ENCODE measurements at places on chromosomes 12 and 14.

- DNase-seq: no peak
Measured at GRCh38 chr12:6362403-6362802, 13.0 kb downstream of the SCNN1A start.

GRCh38 chr14:101103321-101103901 lies 199.9 kb upstream of the RTL1 start:
- no peak for DNase-seq

GRCh38 chr12:55760663-55761062 lies 17.7 kb downstream of the GDF11 start:
- DNase-seq: no peak

DNA sequence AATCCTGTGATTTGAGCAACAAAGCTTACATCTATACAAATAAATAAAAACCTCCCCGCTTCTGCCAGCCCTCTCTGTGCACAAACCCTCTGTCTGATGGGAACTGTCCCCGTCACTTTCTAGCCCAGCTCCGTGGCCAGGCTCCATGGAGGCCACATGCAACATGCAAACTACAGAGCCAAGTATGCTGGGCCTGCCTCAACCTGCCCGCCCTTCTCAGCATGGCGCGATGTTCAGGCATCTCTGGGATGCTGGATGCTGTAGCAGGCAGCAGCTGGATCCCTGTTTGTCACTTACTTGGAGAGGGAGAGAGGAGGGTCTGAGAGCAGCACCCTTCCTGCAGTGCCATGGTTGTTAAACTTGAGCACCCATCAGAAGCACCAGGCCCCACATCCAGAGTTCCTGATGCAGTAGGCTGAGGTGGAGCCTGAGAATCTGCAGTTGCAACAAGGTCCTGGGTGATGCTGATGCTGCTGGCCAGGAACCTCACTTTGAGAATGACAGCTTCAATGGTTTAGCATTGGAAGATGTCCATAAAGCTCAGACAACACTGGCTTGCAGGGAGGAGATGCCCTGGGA lies 32.4 kb downstream of the CLMN start:
- DNase-seq: no peak

- no peak for DNase-seq
Measured at GRCh38 chr14:100219126-100219785, 19.7 kb upstream of the YY1 start.

- no peak for DNase-seq
Measured at GRCh38 chr12:28859551-28859950, 289.5 kb upstream of the FAR2 start.

GRCh38 chr12:48296586-48297282 lies 54.0 kb downstream of the ZNF641 start:
- peak; percentile 7 for DNase-seq

DNA sequence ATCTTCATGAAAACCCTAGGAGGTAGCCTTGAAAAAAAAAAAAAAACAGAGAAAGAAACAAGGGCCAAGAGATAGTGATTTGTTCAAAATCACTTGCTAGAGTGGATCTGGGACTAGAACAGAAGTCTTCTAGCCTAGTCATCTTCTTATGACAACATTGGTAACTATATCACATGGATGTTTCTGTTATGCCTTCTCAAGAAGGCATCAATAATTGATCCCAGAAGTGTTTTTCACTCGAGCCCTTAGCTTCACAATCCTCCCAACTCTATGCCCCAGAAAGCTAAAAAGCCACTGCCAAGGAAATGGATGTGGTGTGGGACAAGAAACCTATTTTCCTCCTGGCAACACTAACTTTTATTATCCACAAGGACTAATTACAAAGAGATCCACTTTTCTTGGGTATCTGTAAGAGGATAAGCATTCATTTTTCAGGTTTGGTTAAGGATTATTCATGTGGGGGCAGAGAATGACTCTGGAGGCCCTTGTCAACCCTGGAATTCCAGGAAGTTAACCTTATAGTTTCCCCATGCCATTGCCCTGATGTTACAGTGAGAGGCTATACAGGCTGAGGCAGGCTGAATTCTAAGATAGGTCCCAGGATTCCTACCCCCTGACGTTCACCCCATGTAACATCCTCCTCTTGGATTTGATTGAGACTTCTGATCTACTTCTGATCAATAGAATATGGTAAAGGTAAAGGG lies 67.7 kb upstream of the CPM start:
- DNase-seq: no peak

GRCh38 chr14:34983148-34983760 lies 462 bp downstream of the SRP54 start:
- DNase-seq: no peak

- DNase-seq: no peak
Measured at GRCh38 chr12:20120403-20120725, 248.0 kb upstream of the PDE3A start.

- DNase-seq: no peak
Measured at GRCh38 chr12:29980304-29980703, 196.6 kb upstream of the TMTC1 start.

DNA sequence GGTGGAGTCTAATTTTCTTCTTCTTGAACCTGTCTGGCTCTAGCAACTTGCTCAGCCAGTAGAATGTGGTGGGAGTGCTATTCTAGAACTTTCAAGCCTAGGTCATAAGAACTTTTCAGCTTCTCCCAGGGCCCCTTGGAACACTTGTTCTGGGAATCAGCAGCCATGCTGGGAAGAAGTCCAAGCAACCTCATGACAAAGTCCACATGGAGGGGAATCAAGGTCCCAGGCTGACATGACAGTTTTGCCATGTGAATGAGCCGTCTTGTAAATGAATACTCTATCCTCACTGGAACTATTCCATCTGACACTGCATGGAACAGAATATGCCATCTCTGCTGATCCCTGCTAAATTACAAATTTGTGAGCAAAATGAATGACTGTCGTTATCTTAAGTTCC lies 214.2 kb upstream of the TBX3 start:
- DNase-seq: no peak

DNA sequence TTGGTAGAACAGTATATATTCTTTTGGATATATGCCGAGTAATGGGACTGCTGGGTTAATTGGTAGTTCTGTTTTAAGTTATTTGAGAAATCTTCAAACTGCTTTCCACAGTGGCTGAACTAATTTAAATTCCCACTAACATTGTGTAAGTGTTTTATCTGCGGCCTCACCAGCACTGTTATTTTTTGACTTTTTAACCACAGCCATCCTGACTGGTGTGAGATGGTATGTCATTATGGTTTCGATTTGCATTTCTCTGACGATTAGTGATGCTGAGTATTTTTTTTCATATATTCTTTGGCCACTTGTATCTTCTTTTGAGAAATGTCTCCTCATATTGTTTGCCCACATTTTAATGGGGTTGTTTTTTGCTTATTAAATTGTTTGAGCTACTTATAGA lies 357.4 kb downstream of the C12orf50 start:
- no peak for DNase-seq

- DNase-seq: no peak
Measured at GRCh38 chr12:2183556-2184541, 131.1 kb downstream of the CACNA1C start.

DNA sequence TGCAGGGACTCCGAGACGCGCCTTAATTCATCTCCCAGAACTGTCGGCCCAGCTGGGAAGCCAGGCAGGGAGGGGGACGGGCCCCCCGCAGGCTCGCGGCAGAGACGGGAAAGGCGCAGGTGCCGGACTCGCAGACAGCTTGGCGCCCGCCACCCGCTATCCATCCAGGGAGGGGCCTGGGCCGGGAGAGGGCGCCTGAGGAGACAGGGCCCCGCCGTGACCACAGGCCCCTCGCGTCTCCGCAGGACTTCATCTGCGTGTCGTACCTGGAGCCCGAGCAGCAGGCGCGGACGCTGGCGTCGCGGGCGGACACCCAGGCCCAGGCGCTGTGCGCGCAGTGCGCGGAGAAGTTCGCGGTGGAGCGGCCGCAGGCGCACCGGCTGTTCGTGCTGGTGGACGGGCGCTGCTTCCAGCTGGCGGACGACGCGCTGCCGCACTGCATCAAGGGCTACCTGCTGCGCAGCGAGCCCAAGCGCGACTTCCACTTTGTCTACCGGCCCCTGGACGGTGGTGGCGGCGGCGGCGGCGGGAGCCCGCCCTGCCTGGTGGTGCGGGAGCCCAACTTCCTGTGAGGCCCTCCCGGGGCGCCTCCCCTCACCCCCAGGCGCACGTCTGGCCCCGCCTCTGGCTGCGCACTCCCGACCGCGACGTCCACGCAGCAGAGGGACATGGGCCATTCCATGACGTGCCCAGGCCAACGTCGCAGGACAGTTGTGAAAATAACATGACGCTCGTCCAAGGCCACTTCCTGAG lies 60.6 kb downstream of the LGMN start:
- no peak for DNase-seq

DNA sequence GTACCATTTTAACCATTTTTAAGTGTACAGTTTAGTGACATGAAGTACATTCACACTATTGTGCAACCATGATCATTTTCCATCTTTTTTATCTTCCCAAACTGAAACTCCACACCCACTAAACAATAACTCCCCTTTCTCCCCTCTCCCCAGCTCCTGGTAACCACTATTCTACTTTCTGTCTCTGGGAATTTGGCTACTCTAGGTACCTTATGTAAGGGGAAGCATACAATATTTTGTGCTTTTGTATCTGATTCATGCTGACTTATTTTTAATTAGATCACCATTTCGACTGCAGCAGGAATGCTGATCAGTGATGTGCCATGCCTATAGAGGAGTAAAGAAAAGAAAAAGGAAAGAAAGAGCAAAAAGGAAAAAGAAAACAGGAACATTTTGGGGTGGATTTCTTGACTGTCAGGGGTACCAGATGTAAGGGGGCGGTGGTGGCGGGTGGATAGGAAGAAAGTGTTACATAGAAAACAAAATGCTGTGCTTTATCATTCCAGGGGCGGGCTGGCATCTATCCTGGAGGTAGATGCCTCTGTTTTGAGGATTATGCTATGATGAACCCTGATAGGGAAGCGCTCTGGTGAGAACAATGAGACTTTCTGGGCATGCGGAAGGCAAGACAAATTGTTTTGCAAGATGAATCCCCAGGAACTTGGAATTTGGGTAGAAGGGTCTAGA lies 45.2 kb upstream of the CTDSP2 start:
- DNase-seq: no peak

- DNase-seq: peak; percentile 41
Measured at GRCh38 chr14:73759183-73759713, 45.1 kb upstream of the PNMA1 start.

DNA sequence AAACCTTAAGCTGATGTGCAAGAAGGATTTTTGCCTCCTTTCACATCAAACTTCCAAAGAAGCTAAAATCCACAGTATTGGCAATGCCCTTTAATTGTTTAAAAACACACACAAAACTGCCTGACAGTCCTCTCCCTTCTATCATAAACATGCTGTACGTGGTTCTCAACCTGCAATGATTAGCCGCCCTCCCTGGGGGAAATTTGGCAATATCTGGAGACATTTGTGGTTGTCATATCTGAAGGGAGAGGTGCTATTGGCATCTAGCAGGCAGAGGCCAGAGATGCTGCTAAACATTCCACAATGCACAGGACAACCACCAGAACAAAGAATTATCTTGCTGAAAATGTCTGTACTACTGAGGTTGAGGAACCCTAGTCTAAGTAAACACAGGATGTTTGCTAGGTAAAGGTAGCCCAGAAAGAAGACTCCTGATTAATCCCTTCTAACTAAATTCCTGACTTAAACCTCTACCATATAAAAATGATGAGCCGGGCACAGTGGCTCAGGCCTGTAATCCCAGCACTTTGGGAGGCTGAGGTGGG lies 1.2 kb downstream of the ACOT6 start:
- DNase-seq: no peak

DNA sequence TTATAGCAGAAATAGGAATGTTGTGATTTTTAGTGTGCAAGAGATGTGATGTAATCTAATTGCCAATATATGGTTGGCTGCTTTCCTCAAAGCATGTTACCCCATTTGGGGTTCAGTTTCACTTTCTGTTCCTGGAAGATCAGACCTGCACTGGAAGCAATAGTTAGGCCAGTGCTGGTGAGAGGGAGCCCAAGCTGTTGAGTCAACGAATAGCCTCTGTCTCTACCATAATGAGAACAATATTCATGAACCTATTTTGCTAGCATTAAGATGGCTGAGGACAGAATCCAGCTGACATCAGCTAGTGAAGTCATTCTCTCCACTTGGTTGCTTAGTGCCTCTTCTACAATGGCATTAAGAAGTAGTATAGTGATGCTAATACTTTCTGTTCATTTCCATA lies 379.9 kb upstream of the DCN start:
- DNase-seq: no peak

DNA sequence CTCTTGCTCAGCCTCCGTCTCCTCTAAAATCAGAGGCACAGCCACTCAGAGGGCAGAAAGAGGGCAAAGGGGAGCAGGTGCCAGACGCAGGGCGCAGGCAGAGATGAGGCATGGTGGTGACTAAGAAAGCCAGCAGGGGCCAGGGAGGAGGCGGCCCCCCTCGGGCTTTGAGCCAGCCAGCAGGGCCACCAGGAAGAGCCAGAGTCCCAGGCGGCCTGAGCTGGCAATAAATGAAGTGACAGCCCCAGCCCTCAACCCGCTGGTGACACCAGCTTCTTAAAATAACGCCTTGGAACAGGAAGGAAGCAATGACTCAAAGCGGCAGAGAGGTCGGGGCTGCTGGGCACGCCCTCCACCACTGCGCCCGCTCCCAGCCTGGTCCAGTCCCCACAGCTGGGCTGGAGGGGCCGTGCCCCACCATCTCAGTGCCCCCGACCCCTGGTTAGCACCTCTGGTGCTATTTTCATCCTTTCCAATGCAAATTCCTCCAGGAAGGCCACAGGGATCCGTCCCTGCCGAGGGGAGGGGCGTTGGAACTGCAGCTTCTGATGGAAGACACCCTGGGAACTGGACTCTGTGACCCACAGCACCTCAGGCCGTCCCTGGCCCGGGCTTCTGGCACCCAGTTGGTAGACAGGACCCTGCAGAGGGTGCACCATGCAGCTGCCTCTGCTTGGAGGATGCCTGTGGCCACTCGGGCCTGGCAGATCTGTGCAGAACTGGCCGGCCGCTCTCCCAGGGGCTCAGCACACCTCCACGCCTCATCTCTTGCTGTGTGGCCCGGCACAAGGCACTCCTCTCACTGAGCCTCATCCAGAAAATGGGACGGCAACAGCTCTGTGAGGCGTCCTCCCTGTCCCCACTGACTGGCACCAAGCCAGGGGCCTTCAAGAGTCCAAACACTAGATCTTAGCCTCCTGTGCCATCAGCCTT lies 113.7 kb downstream of the NCOR2 start:
- DNase-seq: peak; percentile 51

- no peak for DNase-seq
Measured at GRCh38 chr12:111687952-111688351, 2.1 kb downstream of the ACAD10 start.

DNA sequence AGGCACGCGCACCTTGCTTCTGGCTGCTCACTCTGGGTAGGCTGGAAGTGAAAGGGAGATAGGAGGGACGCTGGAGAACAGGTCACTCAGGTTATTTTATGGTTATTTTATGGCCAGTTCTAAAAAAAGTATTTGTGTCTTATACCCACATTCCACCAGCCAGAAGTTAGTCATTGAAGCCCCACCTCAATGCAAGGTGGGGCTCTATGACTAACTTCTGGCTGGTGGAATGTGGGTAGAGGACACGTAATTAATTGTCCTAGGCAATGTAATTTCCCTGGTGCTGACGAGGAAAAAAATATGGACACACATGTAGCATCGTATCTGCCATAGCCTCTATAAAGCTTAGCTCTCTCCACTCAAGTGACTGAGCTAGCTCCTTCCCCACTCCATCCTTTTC lies 104.9 kb downstream of the PDZRN4 start:
- no peak for DNase-seq

GRCh38 chr12:103560604-103561101 lies 26.4 kb upstream of the STAB2 start:
- no peak for DNase-seq

GRCh38 chr12:6813363-6813762 lies 8.3 kb upstream of the GPR162 start:
- DNase-seq: no peak

Data from substantia nigra (tissue), 51 donors.